ENCODE measurements at places on chromosomes 3 and 15.

GRCh38 chr3:45910892-45911291 lies 24.5 kb downstream of the CCR9 start:
- DNase-seq = no peak

- DNase-seq = no peak
Measured at GRCh38 chr3:74561881-74562280, 52.6 kb downstream of the CNTN3 start.

GRCh38 chr3:153614563-153614962 lies 452.5 kb downstream of the RAP2B start:
- no peak for DNase-seq

GRCh38 chr3:66363148-66363547 lies 137.7 kb downstream of the LRIG1 start:
- DNase-seq = no peak

DNA sequence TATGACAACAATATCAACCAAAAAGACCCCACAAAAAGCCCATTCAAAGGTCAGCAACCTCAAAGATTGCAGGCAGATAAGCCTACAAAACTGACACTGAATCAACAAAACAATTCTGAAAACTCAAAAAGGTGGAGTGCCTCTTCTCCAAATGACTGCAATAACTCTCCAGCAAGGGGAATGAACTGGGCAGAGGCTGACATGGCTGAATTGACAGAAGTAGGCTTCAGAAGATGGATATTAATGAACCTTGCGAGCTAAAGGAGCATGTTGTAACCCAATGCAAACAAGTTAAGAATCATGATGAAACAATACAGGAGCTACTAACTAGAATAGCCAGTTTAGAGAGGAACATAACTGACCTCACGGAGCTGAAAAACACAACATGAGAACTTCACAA lies 20.4 kb upstream of the SLC25A38 start:
- no peak for DNase-seq

Data from activated CD4-positive, alpha-beta T cell treated with anti-CD3 and anti-CD28 coated beads, Interleukin-10, Interleukin-2, amounts not matched to agents 100 ng/mL and 50 ng/mL, durations not matched to agents 16 hours and 8 hours (primary cell).